ENCODE measurements at places on chromosomes 7 and 10.
A peak's percentile ranks its signal among the peaks of the same experiment; 100 is the strongest.

DNA sequence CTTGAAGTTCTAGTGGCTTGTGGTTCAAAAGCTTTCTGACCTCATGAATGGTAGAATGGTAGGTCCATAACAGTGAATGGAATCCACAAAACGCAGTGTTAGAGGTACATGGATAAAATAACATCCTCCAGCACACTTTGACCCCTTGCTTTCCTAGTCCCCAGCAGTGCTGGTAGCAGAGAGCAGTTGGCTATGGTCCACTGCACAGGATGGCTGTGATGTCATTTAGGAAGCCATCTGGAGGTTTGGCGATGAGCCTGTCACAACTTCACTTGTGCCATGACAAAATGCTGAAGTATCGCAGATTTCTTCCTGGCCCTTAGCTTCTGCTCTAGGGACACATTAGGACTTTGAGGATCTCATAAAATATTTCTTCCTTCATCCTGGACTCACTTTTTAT, 300.0 kb upstream of the FZD8 start:
- no peak for DNase-seq

DNA sequence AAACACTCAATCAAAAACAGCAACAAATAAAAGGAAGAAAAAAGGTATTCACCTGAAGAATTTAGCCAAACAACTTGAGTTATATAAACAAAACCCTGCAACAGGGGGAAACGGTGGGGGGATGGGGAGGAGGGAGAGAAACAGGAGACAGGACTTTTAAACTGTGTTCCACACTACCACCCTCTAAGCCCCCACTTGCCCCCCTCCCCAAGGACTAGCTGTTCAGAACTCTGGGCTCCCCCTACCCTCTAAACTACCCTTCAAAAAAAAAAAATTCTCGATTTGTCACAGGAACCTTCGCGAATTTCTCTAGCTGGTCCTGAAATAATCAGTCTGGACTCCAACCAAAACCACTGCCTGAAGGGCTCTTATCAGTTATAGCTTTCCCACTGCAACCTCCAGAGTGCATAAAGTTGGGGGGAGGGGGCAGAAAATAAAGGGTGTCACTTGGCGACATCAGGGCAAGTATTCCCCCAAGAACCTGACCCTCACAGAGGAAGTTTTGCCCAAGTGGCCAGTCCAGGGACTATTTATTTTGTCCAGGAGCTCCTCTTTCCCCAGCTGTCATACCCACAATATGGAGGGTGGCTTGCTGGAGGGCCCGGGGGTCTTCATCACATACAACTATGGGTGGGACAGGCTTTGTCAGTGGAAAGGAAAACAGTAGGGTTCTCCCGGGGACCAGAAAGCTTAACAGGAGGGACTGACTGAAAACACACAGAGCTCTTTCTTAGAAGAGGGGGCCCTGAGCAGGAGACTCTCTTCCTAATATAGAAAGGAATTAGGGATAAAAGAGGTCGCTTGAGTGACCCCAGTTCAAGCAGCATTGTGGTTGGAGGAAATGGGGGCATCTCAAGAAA, 1.3 kb downstream of the UBE2H start:
- peak; percentile 25 for DNase-seq

DNA sequence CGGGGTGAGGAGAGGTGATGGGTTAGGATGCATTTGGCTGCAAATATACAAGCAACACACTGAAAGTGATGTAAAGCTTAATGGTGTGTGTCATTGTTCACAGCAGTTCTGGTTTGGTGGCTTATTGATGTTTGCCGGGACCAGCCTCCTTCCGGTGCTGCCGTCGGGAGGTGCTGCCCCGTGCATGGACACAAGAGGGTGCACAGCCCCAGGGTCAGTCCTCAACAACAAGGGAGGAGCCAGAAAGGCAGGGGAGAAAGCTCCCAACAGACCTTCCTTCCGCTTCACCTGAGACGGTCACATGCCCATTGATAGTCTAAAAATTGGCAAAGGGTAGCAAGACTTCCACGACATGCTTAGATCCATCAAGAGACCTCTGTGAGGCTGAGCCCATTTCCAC, 9.5 kb downstream of the RNF32 start:
- no peak for DNase-seq

DNA sequence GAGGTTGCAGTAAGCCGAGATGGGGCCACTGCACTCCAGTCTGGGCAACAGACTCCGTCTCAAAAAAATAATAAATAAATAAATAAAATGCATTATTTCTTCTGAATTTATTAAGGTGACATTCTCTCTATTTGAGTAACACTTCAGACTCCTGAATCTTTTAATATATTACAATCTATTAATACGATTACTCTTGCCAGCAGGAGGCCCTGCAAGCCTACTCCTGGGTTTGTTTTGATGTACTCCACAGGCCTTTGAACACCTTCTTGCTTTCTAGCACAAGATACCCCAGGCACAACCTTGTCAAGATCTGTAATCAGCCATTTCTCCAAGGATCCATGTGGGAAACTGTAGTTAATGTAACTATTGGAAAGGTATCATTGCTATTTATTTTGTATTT, 63.5 kb downstream of the COBL start:
- DNase-seq: no peak

DNA sequence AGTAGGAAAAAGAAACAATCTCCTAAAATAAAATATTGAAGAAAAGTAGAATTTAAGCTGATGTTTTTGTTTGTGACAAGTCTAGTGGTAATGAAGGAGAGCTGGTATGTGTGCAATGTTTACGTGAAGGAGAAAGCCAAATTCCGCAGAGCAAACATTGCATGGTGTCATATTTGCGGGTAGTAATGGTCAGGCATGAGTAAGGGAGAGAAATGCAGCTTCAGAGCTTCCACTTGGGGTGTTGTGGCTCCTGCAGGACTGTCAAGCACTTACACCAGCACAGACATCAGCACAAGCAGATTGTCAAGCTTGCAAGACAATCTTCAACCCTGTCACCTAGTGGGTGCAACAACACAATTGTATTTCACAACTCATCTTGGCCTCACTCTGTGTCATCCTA, 136.5 kb upstream of the ETV1 start:
- no peak for DNase-seq

GRCh38 chr7:158595068-158595467, 7.4 kb upstream of the PTPRN2 start:
- DNase-seq: no peak

DNA sequence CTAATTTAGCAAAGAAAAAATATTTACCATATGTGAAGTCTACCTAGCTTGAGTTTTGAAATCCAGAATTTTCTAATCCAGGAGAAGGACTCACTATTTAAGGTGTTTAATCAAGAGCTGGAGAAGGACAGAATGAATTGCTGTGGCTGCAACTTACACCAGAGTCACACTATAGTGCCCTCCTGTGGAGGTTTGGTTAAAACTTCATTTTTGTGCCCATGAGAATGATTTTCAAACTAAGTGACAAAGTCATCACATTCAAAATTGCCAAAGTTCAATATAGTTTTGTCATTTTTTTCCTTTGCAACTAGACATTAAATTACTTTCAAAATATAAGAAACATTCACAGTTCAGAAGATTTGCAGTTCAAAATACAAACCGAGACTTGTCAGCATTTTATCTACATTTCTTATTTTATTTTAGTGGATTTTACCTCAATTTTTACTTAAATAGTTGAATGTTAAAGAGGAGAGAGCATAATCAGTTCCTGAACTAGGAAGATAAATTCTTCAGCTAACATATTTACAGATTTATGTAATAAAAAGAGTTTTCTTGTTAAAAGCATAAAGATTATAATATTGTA, 70.7 kb downstream of the CABCOCO1 start:
- DNase-seq: no peak

DNA sequence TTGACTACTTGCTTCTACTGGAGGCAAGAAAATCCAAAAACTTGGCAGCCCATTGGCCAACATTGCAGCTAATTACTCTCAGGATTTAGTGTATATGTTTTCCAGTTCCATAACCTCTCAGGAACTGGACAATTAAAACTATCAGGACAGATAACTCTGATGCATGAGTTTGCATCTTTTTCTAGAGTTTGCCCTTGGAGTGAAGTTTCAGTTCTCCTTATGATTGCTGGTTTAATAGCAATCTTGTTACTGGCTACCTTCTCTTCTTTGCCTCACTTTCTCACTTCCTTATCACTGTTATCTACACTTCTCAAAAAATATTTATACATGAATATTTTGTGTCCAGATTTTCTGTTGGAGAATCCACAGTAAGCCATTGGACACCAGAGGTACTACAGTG, 735.9 kb downstream of the PCDH15 start:
- DNase-seq: no peak

GRCh38 chr7:131090886-131091692, 236.6 kb upstream of the MKLN1 start:
- DNase-seq: no peak

GRCh38 chr7:68434857-68435256, 1163.4 kb upstream of the AUTS2 start:
- DNase-seq: no peak

DNA sequence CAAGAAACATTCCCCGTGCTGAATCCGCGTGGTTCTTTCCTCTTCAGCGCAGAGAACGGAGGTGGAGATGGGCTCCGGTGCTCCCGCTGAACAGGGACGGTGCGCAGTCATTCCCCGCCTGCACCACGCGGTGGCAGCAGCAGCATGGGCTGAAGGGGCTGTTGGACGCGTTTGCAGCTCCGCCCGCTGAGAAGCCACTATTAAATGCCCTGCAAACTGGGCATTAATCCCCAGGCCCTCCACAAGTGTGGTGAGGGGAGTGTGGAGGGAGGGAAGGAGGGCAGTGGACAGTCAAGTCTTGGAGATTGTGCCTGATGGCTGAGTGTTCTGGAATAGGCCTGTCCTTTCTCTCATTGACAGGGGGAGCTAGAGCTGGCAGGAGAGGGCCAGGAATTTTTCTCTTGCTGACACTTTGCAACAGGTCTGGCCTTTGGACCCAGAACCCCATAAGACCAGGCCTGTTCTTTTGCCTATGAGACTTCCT, 240.2 kb upstream of the INHBA start:
- peak; percentile 86 for DNase-seq

DNA sequence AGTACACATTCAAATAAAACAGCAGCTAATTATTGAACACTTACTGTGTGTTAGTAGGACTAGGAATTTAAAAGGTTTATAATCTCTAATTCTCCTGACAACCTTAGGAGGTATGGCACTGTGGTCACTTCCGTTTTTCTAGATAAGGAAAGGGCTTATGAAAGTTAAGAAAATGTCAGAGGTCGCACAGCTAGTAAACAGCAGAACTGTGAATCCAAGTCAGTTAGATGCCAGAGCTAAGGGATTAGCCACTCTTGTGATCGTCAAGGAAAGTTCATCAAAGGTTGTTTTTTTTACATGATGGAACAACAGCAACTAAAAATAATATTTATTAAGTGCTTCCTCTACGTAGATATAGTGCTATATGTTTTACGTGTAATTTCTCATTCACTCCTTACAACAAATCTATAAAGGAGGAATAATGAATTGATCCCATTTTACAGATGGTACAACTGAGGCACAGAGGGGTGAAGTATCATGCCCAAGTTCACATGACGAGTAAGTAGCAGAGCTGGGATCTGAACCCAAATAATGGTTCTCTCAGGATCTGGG, 84.9 kb downstream of the NAMPT start:
- DNase-seq: no peak

GRCh38 chr10:42990721-42991441, 86.0 kb upstream of the RET start:
- DNase-seq: no peak

- DNase-seq: no peak
Observed at GRCh38 chr10:234708-235406, 99.6 kb downstream of the ZMYND11 start.

DNA sequence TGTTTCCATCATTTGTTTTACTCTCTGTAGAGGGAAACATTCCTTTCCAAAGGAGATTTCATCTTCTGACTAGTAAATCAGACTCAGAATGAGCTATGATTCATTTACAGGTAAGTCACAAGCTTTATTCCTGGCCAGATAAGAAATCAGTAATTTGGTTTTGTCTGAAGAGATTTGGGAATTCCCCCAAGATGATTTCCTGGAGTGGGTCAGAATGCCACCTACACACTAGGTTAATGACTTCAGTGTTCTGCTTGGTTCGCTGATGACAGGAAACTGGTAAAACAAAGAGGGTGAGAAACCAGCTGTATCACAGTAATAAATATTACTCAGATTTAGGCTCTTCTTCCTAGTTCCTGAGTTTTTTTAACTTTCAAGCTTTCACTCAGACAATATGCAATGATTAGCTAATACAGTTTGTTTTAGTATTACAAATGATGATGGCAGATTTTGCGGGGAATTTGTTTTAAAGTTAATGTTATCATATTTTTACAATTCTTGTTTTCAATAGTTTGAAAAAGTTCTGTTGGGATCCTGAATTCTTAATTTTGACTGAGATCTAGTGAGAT, 8.3 kb upstream of the ASZ1 start:
- no peak for DNase-seq

DNA sequence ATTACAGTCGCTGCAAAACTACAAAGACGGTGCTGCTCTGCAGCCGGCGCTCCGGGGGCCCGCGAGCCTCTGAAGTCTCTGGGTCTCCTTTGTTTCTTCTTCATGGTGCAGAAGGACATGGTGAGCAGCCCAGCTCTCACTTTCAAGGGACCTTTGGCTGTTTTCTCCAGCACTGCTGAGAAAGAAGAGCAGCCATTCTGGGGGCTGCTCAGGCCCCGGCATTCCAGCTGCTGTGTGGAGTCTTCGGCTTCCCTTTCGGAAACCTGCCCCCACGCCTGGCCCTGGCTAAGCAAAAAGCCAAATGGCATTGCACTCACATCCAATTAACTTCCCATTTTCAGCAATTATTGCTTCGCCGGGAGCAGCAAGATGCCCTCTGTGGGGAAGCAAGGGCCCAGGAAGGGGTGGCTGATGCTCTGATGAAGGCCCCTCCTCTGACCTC, 555.7 kb downstream of the PTPRN2 start:
- DNase-seq: no peak

- DNase-seq: no peak
Observed at GRCh38 chr10:60086862-60087261, 180.5 kb upstream of the CCDC6 start.

GRCh38 chr7:128697302-128697905, 25.3 kb downstream of the GARIN1A start:
- DNase-seq: peak; percentile 83

GRCh38 chr7:157818701-157819454, 482.1 kb downstream of the DNAJB6 start:
- DNase-seq: no peak

Measured in activated T-cell treated with anti-CD3 and anti-CD28 coated beads, Interleukin-2, amount 50 U/mL, for 48 hours (primary cell).